Karpas-422 (cell line): ENCODE measurements at places on chromosomes 11 and 22. TPM values are rescaled to one million over a fixed set of nuclear protein-coding genes. Genes with fewer than 3 reads are reported as not detected.
A peak's percentile ranks its signal among the peaks of the same experiment; 100 is the strongest.

- DNase-seq = no peak
- no peak overlapping the region for H3K4me3 ChIP-seq
- H3K4me1 ChIP-seq = no peaks in the 10 kb centered on the region
- no peak overlapping the region for H3K27ac ChIP-seq
- no peaks in the 10 kb centered on the region for H3K36me3 ChIP-seq
Observed at GRCh38 chr11:35359321-35360054, 59.9 kb downstream of the SLC1A2 start.

DNA sequence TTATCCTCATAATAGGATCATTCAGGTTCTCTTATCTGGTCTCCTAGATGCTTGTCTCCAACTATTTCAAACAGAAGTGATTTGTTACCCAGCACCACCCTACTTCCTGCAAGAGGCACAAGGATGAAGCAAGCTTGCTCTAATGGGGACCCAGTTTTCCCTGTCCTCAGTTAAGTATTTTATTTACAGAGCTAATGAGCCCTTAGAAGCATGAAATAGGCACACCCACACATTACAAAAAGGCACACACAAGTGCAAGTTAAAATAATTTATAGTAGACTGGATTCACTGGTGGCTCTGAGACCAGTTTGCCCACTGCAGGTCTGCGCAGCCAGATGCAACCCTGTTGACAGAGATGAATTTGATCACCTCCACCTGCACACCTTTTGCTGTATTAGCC, 167.5 kb downstream of the KIRREL3 start:
- H3K4me1 ChIP-seq = no peaks in the 10 kb centered on the region
- H3K4me3 ChIP-seq = no peak overlapping the region
- H3K27me3 ChIP-seq = no peaks in the 10 kb centered on the region
- no peak overlapping the region for H3K27ac ChIP-seq
- no peak for DNase-seq
- no peaks in the 10 kb centered on the region for H3K36me3 ChIP-seq

DNA sequence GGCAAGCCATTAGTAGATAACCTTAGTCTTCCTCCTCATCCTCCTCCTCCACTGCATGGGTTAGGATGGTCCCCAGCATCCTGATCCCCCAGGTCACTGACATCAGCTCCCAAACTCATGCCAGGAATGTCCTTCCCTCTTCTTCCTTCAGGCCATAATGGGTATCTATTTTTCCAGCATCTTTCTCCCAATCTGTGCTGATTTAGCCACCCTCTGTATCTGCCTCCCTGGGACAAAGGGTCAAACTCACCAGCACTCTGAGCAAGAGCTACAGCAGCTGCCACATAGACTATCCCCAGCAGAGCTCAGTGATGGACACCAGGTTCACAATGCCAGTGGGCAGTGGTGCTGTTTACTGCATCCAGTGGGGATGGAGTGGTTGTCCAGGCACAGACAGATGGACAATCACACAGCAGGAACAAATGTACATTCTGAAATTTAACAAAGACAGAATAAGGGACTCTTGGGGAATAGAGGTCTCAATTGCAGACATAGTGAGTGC, 115.2 kb upstream of the TOP3B start:
- no peaks in the 10 kb centered on the region; the same call in 1 of the 2 replicates for H3K36me3 ChIP-seq
- no peaks in the 10 kb centered on the region for H3K27me3 ChIP-seq
- H3K4me3 ChIP-seq = no peak overlapping the region
- H3K27ac ChIP-seq = peak overlapping the region; percentile 89
- no peak for DNase-seq

- H3K4me1 ChIP-seq = peaks cover 24% of the 10 kb centered on the region
- H3K27me3 ChIP-seq = no peaks in the 10 kb centered on the region
- peak overlapping the region; percentile 69 for H3K27ac ChIP-seq
- peak; percentile 85 for DNase-seq
- H3K36me3 ChIP-seq = peaks cover 13% of the 10 kb centered on the region; the same call in 1 of the 2 replicates
Observed at GRCh38 chr11:78138694-78139421, 568 bp downstream of the ALG8 start.

DNA sequence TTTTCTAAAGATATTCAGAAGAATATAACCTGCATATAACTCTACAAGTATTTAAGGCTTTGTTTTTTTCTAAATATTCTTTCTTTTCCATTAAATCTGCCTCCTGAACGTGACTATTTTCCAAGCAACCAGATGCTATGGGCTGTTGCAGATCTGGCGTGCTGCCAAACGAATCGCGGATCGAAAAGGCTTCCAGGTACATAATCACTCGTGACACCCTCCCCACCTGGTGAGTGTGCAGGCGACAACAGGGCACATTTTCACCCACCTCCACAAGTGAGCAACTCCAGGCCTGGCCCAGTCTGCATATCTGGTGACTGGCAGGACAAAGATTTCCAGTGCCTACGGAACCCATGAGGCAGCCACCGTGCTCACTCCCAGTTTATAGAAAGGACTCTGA, 660.1 kb downstream of the OPCML start:
- H3K27me3 ChIP-seq = no peaks in the 10 kb centered on the region
- H3K36me3 ChIP-seq = no peaks in the 10 kb centered on the region
- H3K4me3 ChIP-seq = no peak overlapping the region
- no peaks in the 10 kb centered on the region for H3K4me1 ChIP-seq
- no peak for DNase-seq

- H3K36me3 ChIP-seq = no peaks in the 10 kb centered on the region
- H3K27ac ChIP-seq = no peak overlapping the region
- H3K27me3 ChIP-seq = no peaks in the 10 kb centered on the region
Observed at GRCh38 chr11:117127171-117127901, 16.8 kb upstream of the PAFAH1B2 start.

DNA sequence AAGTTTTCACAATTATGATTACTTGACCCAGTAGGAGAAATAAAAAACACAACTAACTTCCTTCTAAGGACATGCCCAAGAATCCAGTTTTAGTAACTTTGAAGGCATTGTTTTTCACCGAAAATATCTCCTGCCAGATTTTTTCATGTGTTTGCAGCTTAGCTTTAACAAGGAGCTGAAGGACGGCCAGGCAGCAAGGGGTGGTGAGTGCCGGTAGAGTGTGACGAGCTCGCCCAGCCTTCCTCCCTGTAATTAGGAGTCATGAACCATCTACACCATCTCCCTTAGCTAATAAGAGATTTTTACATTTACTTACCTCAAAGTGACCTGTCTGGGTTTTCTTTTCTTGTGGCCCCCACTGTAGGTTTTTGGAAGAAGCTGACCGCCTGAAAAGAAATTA, 72.0 kb downstream of the BMAL1 start:
- no peak for DNase-seq
- H3K27ac ChIP-seq = no peak overlapping the region
- no peaks in the 10 kb centered on the region for H3K27me3 ChIP-seq
- no peaks in the 10 kb centered on the region for H3K36me3 ChIP-seq

DNA sequence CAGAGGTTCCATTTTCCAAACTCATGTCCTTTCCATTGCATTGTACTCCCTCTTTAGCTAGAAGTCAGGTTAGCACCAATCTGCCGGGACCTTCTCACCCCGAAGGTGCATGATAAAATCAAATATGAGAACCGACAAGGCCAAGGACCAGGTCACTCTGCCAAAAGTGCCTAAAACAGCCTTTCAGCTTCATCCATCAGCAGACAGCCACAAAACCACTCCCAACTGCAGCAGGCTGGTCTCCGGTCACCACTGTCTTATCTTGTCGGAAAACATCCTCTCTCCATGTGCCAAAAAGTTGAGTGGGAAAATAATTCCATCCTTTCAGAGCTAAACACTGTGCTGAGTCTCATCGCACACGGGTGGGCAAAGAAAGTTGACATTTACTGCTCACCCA, 1.4 kb downstream of the PI4KA start:
- peaks cover 43% of the 10 kb centered on the region for H3K4me1 ChIP-seq
- H3K27me3 ChIP-seq = no peaks in the 10 kb centered on the region
- no peak for DNase-seq
- peak overlapping the region; percentile 89 for H3K4me3 ChIP-seq
- H3K27ac ChIP-seq = no peak overlapping the region
- no peaks in the 10 kb centered on the region for H3K36me3 ChIP-seq

The MOV10L1 gene
- total RNA-seq = 2.9 TPM in 1 of 2 replicates, not detected in the other
